Femur (tissue), 1 donor: ENCODE measurements at places on chromosomes 2 and 18.
A peak's percentile ranks its signal among the peaks of the same experiment; 100 is the strongest.

- DNase-seq, result peak; percentile 79
These were observed 149.6 kb downstream of the IRS1 start for GRCh38 chr2:226649871-226650660.

DNA sequence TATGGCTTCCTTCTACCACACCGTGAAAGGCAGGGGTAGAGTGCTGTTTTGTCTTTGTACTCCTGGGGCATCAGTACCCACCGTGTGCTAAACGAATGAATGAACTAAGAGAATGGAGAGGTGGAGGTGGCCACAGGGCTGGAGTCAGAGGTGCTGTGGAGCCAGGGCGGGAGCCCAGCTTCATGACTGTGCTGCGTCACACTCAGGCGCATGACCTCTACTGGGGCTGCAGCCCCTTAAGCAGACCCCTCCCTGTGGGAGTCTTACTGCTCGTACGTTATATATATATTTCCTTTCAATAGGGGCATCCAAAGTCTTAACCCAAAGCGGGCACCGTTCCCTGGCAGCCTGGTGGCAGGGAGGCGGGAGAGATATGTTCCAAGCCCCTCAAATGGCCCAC lies 18.0 kb upstream of the LBH start:
- DNase-seq, result no peak

- peak; percentile 9 for DNase-seq
These were observed 121.8 kb downstream of the RTP5 start for GRCh38 chr2:241991299-241991698.

DNA sequence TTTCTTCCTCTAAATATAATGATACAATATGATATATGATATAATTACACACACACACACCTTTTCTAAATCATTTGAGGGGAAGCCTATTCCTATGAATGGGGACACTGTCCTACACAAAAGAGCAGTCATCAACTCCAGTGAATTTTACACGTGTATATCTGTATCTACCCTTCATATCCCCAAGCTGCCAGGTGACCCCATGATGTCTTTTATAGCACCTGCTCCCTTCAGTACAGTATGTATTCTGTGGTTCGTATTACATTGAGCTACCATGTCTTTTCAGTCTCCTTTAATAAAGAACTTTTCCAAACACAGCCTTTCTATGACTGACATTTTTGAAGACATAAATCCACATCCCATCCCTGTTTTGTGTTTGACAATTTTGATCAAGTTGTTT lies 19.0 kb downstream of the TBC1D8 start:
- no peak for DNase-seq

DNA sequence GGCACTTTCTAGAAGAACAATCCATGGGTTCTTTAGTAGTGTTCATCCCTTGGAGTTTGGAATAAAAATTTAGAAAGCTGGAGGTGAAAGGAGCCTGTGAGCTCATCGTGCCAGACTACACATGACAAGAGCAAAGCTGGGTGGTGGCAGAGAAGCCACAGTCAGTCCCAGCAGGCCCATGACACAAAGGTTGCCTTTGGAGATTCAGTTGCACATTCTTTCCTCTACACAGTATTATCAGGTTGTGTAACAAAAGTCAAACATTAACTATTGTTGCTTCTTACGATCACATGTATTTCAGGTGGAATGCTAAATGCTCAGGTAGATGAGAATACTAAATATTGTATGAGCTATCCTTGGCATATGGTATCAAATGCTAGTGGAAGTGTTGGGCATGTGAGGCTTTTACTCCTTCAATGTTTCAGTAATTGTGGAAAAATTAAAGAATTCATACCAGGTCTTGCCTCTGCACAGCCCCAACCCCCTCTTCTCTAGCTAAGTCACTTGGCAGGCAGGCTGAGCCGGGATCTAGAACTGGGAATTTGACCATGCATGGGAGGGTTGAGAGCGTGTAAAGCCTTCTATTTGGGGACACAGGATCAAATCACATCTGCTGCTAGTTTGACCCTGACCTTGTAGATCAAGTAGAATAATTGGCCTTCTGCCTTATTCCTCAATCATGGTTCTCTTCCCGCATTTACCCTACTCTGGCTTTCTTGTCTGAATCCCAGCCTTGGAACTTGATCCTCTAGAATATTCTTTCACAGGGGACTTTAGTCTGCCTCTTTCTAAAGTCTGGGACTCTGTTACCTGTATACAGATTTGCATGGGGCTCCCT lies 230.9 kb downstream of the GCA start:
- no peak for DNase-seq

DNA sequence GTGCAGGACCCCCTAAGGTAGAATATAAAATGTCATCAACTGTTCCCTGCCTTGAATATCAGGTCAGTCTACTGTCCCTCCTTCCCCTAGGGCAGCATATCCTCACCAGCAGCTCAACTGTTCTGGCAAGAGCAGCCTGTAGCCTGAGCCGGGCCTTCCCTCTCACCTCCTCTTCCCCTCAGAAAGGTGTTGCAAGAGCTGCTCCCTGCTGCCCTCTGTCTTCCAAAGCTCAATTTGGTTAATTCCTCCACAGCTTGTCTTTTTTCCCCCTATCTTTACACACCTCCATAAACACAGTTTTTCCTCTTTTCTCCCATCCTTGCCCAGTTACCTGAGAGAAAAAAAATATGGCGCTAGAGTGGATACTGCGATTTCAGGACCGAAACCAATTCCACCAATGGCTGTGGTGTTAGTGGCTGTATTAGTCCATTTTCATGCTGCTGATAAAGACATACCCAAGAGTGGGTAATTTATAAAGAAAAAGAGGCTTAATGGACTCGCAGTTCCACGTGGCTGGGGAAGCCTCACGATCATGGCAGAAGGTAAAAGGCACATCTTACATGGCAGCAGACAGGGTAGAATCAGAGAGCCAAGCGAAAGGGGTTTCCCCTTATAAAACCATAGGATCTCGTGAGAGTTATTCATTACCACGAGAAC lies 184.7 kb downstream of the MREG start:
- DNase-seq, result no peak

GRCh38 chr18:8766559-8767293 lies 61.4 kb downstream of the MTCL1 start:
- no peak for DNase-seq
